ENCODE measurements at places on chromosomes 13 and 19.
A peak's percentile ranks its signal among the peaks of the same experiment; 100 is the strongest.

DNA sequence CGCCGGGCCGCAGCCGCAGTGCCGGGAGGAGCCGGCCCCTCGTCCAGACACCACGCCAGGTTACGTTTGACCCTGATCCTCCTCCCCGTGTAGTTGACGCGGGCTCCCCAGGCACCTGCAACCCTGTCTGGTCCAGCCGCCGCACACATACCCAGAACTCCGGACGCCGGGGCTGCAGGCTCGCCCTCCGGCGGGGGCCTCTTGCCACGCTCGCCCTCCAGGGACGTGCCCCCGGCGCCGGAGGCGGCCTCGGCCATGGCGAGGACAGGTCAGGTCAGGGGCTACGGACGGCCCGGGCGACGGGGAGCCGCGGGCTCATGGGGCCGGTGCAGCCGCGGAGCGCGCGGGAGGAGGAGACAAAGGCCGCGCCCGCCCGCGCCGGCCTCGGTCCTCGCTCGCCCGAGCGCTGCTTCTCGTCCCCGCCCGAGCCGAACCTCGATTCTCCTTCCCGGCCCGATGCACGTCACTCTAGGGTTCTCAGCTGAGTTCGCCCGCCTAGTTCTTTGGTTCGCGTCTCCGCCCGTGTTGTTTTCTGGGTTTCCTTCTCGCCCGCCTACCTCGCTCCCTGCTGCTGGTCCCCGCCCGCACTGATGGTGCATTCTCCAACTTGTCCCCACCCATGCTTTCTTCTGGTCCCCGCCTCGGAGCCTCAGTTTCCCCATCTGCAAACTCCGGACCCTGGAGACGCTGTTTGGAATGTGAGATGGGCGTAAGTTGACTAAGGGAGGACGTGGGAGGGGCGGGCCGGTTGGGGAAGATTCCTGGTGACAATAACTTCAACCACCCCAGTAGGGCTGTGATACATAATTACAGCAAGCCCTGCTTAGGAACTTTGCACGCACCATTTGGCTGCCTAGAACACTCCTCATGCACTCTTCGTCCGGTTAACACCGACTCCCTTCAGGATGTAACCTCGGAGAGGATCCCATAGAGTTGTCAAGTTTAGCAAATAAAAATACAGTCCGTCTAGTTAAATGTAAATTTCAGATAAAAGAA, at the start of gene ANO8:
TSS of gene ANO8 (minus strand) at position 442 of the 996 bp plus-strand sequence. CDS start at position 257, 185 bp downstream.
- peaks cover 5% of the 10 kb centered on the region for H3K27me3 ChIP-seq
- H3K36me3 ChIP-seq = peaks cover 7% of the 10 kb centered on the region
- H3K27ac ChIP-seq = peak within 1 kb of the TSS; percentile 86
- peak; percentile 95 for DNase-seq
- peak within 1 kb of the TSS; percentile 91 for H3K4me3 ChIP-seq
- peaks cover 24% of the 10 kb centered on the region for H3K4me1 ChIP-seq

GRCh38 chr13:48680756-48681392, 27.1 kb downstream of the CYSLTR2 start:
- peaks cover 10% of the 10 kb centered on the region for H3K4me1 ChIP-seq
- H3K4me3 ChIP-seq = no peak overlapping the region
- H3K27ac ChIP-seq = no peak overlapping the region

GRCh38 chr19:43464134-43464775, 1.2 kb downstream of the LYPD3 start:
- H3K4me3 ChIP-seq = peak overlapping the region; percentile 82
- H3K4me1 ChIP-seq = peaks cover 19% of the 10 kb centered on the region
- no peaks in the 10 kb centered on the region for H3K27me3 ChIP-seq
- DNase-seq = peak; percentile 83
- no peaks in the 10 kb centered on the region for H3K36me3 ChIP-seq
- peak overlapping the region; percentile 91 for H3K27ac ChIP-seq

DNA sequence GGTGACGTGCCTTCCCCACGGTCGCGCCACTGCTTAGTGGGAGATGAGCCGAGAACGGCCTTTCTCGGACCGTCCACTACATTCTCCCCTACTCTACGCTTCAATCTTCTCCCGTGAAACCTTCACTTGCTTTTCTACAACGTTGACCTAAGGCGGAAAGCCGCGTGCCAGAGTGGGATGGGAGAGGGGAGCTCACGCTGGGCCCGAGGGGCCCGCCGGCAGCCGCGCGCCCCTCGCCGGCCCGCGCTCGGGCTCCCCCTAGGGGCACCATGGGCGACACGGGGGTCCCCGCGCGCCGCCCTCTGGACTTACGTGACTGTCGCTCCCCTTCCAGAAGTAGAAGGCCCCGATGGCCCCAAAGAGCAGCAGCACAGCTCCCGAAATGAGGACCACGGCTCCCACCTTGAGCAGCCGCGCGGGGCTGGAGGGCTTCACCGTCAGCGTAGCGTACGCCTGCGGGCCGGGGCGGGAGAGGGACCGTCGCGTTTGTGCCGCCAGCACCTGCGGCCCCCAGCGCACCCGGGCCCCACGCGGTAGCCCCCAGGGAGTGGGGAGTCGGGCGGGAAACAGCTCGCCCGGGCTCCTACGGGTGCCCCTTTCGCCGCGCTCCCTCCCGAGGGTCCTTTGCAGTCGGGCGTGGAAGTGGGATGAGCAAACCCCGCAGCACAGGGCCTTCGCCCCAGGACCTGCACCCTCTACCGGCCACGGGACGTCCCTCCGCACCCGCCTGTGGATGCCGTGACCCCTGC, 727 bp downstream of the CNMD start:
- no peaks in the 10 kb centered on the region for H3K36me3 ChIP-seq
- peak overlapping the region; percentile 44 for H3K4me3 ChIP-seq
- peaks cover 3% of the 10 kb centered on the region for H3K4me1 ChIP-seq
- peaks cover 42% of the 10 kb centered on the region for H3K27me3 ChIP-seq

DNA sequence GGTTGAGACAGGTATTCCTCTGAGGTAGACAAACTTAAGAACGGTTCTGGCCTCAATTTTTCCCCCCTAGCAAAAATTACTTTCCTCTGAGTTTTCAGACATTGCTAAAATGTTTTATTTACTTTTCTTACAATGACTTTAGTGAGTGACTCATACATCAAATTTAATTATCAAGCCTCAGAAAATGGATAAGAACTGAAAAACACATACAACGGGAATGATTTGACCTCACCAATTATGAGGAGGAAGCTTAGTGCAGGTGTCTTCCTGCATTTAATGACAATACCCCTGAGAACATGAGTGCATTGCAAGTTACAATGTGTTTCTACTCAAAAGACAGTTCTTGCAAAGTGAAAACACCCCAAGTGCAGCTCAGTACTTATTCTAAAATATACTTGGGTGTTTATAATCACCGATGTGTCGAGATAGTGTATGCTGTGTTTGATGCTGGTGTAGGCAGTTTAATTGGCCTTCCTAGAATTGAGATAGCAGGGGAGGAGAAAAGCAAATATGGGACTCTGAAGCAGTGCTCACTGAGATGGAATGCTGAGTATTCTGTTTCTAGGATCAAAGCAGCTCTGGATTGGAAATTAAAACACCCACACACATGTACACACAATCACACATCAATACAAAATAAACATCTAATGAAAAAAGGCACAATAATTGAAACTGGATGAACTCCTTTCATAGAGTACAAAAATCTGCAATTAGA, 189.5 kb upstream of the SLC10A2 start:
- peaks cover 2% of the 10 kb centered on the region for H3K27me3 ChIP-seq
- DNase-seq = no peak
- H3K4me1 ChIP-seq = no peaks in the 10 kb centered on the region
- H3K4me3 ChIP-seq = no peak overlapping the region
- no peaks in the 10 kb centered on the region for H3K36me3 ChIP-seq
- H3K27ac ChIP-seq = no peak overlapping the region
